ENCODE measurements at places on chromosomes 1 and 21.

DNA sequence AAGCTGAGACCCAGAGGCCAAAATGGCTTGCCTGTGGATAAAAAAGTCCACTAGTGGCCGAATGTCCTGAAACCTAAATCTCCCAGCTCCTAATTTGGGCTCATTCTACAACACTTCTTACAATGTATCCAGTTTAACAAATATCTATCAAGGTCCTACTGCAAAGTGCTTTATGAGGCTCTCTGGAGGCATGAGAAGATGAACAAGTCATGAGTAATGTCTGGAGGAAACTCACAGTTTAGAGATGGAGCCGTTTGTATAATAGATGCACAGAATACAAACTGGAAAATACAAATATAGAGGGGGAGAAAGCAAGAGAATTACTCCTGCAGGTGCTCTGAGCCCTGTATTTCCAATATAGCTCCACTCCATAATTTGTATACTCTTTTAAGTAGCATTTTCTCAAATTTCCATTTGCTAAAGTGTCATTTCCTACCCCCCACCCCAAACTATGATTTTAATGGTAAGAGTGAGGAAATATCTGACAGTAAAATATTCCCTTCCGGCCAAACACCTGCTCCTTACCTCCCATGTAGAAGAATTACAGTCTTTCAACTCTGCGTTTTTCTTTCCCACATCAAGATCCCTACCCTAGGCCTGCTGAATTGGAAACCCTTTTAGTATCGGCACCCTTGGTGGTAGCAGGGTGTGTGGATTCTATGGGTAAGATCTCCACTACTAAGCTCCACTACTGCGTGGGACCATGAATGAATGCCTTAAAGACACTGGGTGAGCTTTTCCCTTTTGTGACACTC is 3.3 kb upstream of the ADAMTS5 start:
- no peak for DNase-seq

- DNase-seq: no peak
These were observed 105.0 kb upstream of the SAMD11 start for GRCh38 chr1:818618-819291.

- no peak for DNase-seq
These were observed 442.4 kb downstream of the CAMTA1 start for GRCh38 chr1:7227654-7228053.

- DNase-seq: no peak
These were observed 31.5 kb downstream of the RGS8 start for GRCh38 chr1:182652933-182653332.

DNA sequence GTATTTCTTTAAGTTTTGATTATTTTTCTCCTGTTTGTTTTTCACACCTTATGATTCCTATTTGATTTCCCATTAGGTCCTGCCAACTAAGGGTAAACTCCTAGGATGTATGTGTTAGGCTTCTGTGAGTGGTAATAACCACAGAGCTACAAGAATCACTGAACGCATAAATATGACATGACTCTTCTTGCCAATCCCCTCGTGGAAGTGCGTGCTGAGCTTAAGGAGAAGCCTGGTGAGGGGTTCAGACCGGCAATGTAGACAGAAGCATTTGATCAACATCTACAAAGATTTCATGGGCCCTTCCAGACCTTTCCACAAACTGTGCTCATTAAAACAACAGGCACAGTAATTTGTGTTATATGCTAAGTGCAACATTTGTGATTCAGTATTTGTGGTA is 273.8 kb upstream of the SNX7 start:
- no peak for DNase-seq

DNA sequence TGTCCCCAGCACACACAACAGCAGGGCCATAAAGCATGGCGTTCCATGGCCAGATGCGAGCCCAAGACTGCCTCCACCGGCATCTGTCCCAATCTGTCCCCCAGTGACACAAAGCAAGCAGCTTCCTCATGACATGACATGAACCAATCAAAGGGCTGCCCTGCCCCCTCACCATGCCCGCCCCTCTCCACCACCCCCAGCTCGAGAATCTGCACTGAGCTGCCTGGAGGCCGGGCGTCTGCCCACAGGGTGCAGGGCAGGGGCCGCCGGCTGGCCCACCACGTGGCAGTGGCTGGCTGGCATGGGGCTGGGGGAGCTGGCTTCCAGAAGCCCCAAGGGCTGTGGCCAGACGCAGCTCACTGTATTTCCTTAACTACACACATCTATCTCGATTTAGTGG is 27.8 kb downstream of the WNT9A start:
- DNase-seq: no peak

GRCh38 chr1:227357171-227357926 is 39.1 kb upstream of the CDC42BPA start:
- DNase-seq: peak; percentile 91

- DNase-seq: no peak
These were observed 18.2 kb upstream of the QSOX1 start for GRCh38 chr1:180136331-180136967.

- no peak for DNase-seq
These were observed 27.5 kb upstream of the KDM4A start for GRCh38 chr1:43622471-43622870.

GRCh38 chr1:32487182-32487581 is 22.3 kb downstream of the ZBTB8B start:
- DNase-seq: peak; percentile 56

DNA sequence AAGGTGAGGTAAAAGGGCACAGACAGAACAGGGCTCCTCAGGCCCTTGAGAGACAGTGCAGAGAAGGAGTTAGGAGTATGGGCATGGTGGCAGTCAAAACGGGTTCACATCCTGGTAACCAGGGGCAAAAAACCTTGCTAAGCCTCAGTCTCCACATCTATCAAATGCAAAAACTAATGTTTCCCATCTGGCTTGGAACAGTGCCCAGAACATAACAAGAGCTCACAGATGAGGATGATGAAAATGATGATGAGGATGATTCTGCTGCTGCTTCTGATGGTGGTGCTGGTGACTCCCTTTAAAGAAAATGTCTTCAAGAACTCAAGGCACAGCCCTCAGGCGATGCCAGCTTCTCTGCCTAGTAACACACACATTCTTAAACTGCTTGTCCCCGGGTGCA is 24.1 kb downstream of the HHIPL2 start:
- no peak for DNase-seq

DNA sequence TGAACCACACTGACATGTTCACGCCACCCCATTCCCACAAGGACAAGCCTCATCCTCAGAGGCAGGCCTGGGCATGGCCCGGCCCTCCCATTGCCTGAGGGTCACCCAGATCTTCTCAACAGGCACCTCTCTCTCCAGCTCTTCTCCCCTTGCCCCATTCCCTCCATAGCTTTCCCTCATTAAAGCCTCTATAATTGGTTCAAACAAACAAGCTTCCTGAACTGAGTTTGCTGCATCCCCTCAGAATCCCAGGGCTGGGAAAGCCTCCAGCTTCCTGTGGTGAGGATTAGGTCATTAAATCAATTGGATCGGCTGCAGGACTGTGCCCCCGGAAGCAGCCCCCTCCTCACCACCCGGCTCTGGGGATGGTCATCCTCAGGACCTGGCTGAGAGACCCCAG is 18.9 kb downstream of the CTNNBIP1 start:
- DNase-seq: no peak

DNA sequence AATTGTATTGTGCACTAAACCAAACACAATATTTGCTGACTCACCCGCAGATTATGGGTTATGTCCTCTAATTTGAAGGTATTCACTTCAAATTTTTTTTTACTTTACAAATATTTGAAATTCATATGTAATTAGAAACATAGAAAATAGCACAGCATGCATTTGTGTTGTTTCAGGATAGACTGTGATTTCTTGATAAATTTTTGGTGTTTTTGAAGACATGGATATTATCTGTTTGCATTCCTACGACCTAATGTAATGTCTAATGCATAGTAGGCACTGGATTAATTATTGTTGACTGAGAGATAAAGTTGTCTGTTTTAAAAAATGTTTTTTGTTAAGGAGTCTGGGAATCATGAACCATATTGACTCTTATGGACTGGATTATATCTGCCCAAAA is 850.2 kb downstream of the BRINP3 start:
- DNase-seq: no peak

DNA sequence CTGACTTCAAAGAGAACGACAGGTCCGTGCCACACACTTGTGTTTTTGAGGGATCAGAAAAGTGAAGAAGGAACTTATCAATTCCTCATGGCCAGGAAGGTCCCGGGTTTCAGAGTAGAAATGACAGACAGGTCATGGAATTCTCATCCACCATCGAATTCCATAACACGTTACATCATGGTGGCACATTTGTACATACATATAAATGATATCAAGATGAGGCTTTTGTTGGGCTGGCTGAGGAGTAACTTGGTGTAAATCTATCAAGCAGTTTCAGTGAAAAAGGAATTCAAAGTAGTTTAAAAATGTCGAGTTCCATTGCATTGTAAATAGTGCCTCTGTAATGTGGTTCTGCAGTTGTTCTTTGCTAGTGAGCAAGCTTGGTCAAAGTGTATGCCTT is 22.9 kb upstream of the GNPAT start:
- DNase-seq: no peak

- no peak for DNase-seq
These were observed 19.7 kb downstream of the GNAI3 start for GRCh38 chr1:109567877-109568672.

- DNase-seq: no peak
These were observed 65.9 kb upstream of the TIAM1 start for GRCh38 chr21:31409831-31410487.

- no peak for DNase-seq
These were observed 6.7 kb upstream of the VSIG8 start for GRCh38 chr1:159869173-159869572.

DNA sequence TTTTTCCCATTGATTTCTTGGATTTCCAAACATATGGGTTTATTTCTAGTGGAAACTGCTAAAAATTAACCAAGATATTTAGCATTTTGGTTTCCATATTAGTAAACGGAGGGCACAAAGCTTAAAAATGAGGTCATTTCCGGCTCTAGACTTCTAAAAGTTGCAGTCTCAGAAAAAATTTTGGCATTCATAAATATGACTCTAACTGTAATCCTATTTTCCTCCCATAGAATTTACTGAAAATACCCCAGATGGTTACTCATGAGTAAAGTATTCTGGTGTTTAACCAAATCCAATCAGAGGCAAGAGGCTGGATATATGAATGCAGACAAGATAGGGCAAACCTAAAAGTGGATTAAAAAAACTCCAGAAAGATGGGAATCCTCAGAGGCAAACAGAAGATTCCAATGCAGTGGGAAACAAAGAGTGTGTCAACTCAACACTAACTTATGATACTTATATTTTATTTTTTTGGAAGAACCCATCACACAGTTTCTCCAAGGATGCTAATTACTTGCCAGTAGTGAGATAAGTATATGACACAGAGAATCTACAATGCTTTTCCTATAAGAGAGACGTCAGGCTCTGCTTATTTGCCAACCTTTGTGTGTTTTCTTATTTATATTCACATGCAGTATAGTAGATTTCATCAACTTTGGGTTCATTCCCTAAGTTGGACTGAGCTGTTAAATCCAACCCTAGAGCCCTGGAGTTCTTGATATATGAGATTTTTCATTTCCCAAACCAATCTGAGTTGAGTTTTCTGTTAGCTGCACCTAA is 90.1 kb upstream of the BCL10 start:
- DNase-seq: no peak

DNA sequence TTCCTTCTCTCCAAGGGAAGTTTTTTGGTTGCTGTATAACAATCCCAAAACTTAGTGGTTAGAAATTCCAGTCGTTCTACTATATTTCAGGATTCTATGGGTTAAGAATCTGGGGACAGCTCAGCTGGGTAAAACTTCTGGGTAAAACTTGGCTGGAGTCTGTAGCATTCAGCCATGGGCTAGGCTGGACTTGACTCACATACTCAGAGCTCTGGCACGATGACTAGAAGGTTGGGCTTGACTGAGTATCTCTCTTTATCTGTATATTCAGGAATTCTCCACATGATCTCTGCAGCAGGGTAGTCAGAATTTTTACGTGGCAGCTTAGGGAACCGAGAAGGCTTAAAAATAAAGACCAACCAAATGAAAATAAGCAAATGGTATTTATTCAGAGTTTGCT is 28.2 kb upstream of the HRNR start:
- DNase-seq: no peak

GRCh38 chr1:24870551-24871195 is 59.4 kb downstream of the RUNX3 start:
- no peak for DNase-seq

GRCh38 chr1:227547310-227548118 is 15.8 kb upstream of the ZNF678 start:
- no peak for DNase-seq

GRCh38 chr1:78688697-78689096 is 39.1 kb downstream of the IFI44 start:
- peak; percentile 16 for DNase-seq

- peak; percentile 36 for DNase-seq
These were observed 29.6 kb upstream of the PLA2G4A start for GRCh38 chr1:186798960-186799688.

- DNase-seq: no peak
These were observed 47.1 kb upstream of the ACADM start for GRCh38 chr1:75677443-75677842.

DNA sequence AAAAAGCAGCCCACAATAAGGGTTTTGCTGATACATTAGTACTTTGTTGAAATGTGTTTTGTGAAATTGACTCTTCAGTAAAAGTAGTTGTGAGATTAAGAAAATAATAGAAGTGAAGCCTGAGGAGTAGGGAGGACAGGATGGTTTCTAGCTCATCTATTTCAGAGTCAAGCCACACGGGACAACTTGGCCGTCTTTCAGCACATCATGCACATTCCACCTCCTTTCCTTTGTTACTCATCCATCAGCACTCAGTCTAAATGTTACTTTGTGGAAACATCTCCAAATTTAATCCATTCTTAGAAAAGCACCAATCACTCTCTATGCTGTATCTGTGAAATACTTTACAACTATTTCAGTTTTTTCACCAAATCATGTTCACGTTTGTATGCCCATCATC is 223.3 kb downstream of the FGGY start:
- no peak for DNase-seq

DNA sequence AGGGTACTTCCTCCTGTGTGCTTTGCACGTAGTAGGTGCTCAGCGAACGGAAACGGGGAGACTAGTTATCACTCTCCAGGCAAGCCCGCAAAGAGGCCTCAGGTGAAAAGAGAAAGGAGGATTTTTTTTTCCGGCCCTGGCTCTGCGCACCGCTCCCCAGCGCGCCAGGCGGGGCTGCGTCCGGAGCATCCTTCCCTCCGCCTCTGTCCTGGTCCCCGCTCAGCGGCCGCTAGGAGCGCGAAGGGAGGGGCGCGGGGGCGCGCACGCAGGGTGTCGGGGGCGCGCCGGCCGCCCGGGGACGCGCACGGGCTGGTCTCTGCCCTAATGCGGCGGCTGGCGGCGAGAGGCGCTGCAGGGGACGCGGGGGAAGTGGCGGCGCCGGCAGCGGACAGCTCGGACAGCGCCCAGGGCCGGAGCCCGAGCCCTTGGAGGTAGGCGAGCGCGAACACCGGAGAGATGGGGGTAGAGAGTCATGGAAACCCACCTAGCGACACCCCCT is 42.3 kb upstream of the NFASC start:
- no peak for DNase-seq

GRCh38 chr1:33045814-33046213 is 9.1 kb upstream of the AK2 start:
- no peak for DNase-seq

GRCh38 chr1:2466958-2467554 is 9.0 kb upstream of the PLCH2 start:
- DNase-seq: no peak

GRCh38 chr1:145994391-145995120 is 1.8 kb downstream of the TXNIP start:
- DNase-seq: no peak

- no peak for DNase-seq
These were observed 19.8 kb downstream of the FAF1 start for GRCh38 chr1:50940291-50940690.

- peak; percentile 32 for DNase-seq
These were observed 2.4 kb upstream of the USP33 start for GRCh38 chr1:77762072-77762476.

All from HT-29 (cell line).